Activated CD8-positive, alpha-beta memory T cell treated with anti-CD3 and anti-CD28 coated beads for 48 hours (primary cell): ENCODE measurements at places on chromosomes 12 and 14.

GRCh38 chr12:62192903-62193250 is 67.3 kb upstream of the USP15 start:
- no peak for DNase-seq

- DNase-seq = no peak
These were observed 109.1 kb downstream of the DYRK2 start for GRCh38 chr12:67757651-67758050.

- DNase-seq = no peak
These were observed 291.1 kb downstream of the SYT1 start for GRCh38 chr12:79155683-79156082.

DNA sequence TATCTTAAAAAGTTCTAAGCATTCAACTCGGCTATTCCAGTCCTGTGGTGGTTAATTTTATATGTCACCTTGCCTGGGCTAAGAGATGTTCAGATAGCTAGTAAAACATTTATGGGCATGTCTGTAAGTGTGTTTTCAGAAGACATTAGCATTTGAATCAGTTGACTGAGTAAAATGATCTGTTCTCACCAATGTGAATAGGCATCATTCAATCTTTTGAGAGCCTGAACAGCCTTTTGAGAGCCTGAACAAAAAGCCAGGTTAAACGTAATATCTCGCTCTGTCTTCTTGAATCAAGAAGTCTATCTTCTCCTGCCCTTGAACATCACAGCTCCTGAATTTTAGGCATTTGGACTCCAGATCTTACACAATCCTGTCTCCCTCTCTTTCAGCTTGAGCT is 1266.1 kb downstream of the LRFN5 start:
- DNase-seq = no peak

- DNase-seq = no peak
These were observed 427.1 kb downstream of the RPS29 start for GRCh38 chr14:49159081-49159480.

DNA sequence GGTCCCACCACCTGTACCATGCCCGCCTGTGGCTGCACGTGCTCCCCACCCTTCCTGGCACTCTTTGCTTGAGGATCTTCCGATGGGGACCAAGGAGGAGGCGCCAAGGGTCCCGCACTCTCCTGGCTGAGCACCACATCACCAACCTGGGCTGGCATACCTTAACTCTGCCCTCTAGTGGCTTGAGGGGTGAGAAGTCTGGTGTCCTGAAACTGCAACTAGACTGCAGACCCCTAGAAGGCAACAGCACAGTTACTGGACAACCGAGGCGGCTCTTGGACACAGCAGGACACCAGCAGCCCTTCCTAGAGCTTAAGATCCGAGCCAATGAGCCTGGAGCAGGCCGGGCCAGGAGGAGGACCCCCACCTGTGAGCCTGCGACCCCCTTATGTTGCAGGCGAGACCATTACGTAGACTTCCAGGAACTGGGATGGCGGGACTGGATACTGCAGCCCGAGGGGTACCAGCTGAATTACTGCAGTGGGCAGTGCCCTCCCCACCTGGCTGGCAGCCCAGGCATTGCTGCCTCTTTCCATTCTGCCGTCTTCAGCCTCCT is 1.1 kb downstream of the INHBE start:
- DNase-seq = no peak

DNA sequence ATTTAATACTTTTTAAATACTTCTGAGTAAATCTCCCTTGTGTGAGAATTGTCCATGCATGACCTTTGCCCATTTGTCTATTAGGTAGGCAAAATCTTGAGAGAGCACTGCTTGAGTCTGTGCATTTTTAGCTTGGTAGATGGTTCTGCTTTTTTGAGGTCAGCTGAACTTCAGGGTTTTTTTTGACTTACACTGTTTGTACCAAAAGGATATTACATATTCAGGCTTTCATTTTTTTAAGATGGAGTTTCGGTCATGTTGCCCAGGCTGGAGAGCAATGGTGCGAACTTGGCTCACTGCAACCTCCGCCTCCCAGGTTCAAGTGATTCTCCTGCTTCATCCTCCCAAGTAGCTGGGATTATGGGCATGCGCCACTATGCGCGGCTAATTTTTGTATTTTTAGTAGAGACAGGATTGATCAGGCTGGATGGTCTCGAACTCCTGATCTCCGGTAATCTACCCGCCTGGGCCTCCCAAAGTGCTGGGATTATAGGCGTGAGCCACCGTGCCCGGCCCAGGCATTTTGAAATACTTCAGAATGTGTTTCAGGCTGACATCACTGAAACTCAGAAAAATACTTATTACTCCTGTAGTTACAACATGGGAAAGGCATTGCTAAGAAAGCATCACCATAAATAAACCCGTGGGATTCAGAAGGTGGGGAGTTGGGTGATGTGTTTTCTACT is 11.1 kb downstream of the RASSF3 start:
- DNase-seq = no peak

DNA sequence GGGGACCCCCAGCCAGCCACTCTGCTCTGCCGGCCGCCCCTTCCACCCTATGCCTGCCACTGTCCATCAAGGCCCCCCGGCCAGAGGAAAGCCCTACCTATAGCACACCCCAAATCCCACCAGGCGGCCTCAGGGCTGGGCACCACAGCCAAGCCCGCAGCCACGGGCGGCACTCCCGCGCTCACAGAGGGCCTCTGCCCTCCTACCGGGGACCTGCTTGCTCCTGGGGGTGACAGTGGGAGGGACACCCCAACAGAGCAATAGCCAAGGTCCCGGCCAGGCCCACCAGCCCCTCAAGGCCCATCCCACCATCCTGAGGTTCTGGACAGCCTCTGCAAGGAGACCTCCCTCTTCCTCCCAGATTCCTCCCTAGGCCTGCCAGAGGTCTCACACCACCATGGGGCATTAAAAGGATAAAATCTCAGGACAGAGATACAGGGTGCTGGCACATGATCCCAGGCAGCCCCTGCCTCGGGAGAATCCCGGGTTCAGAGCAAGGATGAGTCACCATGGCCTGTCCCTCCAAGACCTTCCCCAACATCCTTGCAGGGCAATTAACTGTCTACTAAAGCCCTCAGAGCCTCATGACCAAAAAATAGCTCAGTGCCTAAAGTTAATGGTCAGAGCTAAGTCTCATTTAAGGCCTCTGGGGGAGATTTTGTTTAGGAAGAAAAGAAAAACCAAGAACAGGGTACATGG is 17.1 kb downstream of the CCDC85C start:
- no peak for DNase-seq

- no peak for DNase-seq
These were observed 219.8 kb downstream of the RPS29 start for GRCh38 chr14:49366416-49366815.

- DNase-seq = no peak
These were observed 116.7 kb upstream of the MYL2 start for GRCh38 chr12:111037047-111037446.

DNA sequence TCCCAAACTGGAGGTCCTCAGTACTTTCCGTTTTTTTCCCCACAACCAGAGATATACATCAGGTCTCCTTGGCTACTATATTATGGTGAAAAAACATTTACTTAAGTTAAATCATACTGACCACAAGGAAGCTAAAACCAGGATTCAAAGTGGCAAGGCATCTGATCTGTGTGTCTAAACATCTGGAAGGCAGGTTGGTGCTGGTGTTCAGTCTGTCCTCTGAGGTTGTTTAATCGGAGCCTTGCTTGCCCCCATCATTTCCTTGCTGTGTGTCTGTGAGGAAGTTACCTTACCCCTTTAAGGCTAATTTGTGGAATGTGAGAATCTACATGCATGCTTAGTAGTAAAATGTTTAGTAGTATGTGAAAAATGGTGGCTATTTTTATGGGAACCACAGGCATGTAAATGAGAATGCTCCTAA is 75.6 kb downstream of the GALNT4 start:
- DNase-seq = no peak

DNA sequence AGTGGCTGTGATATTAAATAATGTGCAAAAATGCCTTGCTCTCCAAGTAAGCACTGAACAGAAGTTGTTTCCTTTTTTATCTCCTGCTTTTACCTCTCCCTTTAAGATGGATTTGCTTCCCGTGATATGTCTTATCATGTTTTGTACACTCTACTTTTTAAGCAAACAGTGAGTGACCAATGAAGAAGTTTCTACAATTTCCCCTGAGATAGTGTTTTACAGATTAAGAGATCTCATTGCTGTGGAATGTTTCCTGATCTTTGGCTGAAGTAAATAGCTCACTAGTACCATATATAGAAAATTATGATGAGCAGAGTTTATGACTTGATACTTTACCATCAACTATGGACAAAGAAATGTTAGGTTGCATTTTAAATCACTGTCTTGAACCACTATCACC is 184.8 kb upstream of the PDE3A start:
- DNase-seq = no peak

GRCh38 chr14:54652188-54652587 is 85.3 kb downstream of the SAMD4A start:
- DNase-seq = no peak

DNA sequence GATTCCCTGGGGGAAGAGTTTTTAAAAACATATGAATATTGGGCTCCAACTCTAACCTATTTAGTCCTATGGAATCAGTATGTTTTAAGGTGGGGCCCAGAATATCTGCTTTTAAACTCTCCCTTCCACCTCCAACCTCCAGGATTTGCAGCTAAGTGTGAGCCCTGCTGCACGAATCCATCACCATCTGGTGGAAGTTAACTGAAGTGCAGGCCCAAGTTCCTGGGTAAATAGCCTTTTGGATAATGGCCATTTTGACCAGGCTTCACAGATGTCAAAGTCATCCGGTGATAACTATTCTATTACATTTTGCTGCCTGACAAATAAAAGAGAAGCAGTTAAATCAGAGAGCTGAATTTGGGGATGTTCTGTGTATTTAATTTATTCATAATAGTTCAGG is 58.1 kb upstream of the RMST start:
- DNase-seq = no peak

DNA sequence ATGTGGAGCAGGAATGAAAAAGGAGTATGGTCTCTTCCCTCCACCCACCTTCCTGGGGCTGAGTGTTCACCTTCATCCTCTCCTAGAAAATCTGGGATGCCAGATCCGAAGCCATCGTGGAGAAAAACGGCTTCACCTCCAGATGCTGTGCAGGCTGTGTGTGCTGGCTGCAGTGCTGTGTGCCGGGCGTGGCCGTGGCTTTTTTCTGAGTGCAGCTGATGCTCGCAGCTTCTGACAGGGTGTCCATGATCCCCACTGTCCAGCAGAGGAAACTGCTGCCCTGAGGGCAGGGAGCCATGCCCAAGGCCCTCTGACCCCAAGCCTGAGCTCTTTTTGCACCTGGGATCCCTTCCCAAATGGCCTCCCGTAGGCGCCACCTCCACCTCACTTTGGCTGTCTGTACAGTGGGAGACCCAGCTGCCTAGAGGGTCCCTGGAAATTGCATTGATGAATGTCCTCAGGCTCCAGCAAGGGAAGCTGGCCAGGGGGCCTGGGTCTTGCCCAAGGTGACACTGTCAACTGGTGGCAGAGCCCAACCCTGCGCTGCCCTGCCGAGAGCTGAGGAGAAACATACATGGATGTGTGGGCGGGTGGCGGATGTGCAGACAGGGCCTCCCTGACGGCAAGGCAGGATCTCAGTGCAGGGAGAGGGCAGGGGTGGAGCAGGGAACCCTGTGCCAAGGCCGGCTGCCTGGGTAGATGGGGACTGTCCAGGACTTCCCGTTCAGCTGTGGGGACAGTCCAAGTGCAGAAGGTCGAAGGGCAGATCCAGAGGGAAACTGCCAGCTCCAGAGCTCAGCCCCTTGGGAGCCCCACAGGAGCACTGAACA is 53.3 kb downstream of the BEGAIN start:
- no peak for DNase-seq

DNA sequence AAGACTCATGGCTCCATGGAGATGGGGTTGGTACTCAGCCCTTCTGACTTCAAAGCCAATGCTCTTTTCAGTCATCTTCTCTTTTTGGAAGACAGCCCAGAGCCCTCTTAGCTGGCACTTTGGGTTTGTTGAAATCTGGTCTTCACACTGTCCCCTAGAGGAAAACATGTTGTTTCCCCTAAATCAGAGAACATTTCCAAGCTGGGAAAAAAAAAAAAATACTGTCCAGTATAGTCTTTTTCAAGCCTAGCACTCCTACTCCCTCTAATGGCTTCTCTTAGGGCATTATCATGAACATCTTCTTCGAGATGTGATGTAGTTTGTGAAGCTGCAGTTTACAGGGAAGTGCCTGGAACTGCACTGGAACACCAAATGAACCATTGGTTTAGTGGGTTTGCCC is 3.0 kb upstream of the ZC3H14 start:
- DNase-seq = no peak

- no peak for DNase-seq
These were observed 58.8 kb downstream of the PPP2R5C start for GRCh38 chr14:101820283-101820798.

- no peak for DNase-seq
These were observed 57.8 kb downstream of the GPR135 start for GRCh38 chr14:59407246-59408010.

- no peak for DNase-seq
These were observed 202.3 kb upstream of the IGF1 start for GRCh38 chr12:102682366-102683289.

GRCh38 chr12:23640754-23641153 is 308.7 kb downstream of the SOX5 start:
- no peak for DNase-seq

DNA sequence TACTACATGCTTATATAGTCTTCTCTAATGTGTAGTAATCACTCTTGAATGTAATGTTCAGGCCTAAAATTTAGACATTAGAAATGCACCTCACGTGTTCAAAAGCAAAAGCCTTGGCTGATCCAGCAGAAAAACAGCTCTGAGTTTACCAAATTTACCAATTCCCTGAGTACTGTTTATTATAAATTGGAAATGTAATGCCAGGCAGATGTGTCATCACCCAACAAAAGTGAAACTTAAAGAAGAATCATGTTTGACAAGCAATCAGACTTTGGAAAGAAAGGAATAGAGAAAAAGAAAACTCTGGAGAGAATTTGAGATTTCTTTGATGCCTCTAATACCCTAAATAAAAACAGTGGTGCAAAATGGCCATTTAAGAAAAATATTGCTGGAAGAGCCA is 26.5 kb upstream of the STRAP start:
- no peak for DNase-seq

DNA sequence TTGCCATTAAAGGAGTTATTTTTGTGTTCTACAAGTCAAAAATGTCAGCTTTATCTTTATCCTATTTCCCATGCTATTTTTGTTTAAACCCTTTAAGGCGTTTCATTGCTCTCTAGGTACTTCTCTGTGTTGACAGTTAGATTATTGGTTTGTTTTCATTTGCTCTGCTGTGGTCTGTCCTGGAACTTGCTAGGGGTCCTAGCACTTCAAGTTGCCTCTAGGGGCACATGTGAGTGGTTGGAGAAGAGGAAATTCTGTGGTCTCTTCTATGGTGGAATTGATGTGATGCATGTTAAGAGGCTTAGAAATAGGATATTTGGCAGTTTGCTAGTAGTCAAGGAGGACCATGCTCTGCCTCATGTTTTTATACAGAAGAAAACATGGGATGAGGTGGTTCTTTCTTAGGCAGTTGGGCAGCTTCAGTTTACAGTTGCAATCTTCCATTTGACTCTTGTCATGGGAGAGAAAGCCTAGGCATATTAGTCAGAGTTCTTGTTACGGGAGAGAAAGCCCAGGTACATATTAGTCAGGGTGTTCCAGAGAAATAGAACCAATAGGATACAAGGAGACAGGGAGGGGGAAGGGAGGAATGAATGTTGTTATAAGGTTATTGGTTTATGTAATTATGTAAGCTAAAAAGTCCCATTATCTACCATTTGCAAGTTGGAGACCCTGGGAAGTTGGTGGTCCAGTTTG is 14.4 kb downstream of the TTLL5 start:
- no peak for DNase-seq
